ENCODE measurements at places on chromosomes 13 and 19. TPM values are rescaled to one million over a fixed set of nuclear protein-coding genes. Genes with fewer than 3 reads are reported as not detected.

CATSPERD gene
- polyA plus RNA-seq, result not detected

MEIOSIN gene
- polyA plus RNA-seq, result not detected

ZNF234 gene
- 10.9 TPM for polyA plus RNA-seq

RFPL4A gene
- polyA plus RNA-seq, result not detected

ZDHHC20 gene
- polyA plus RNA-seq, result 13.4 TPM

ZNF723 gene
- polyA plus RNA-seq, result 11.7 TPM

ZNF554 gene
- 3.1 TPM for polyA plus RNA-seq

SGCG gene
- polyA plus RNA-seq, result not detected

RDH8 gene
- not detected for polyA plus RNA-seq

GSK3A gene
- 5.4 TPM for polyA plus RNA-seq

BEST2 gene
- not detected for polyA plus RNA-seq

ELSPBP1 gene
- polyA plus RNA-seq, result not detected

CACNG8 gene
- polyA plus RNA-seq, result 4.1 TPM

IGFL2 gene
- not detected for polyA plus RNA-seq

INTS6 gene
- polyA plus RNA-seq, result 21.1 TPM

ZNF730 gene
- not detected for polyA plus RNA-seq

KIR2DL4 gene
- polyA plus RNA-seq, result not detected

MBD3L3 gene
- polyA plus RNA-seq, result not detected

FUT1 gene
- polyA plus RNA-seq, result not detected

GPC6 gene
- polyA plus RNA-seq, result 5.4 TPM

KCNC3 gene
- 6.7 TPM for polyA plus RNA-seq

IL4I1 gene
- polyA plus RNA-seq, result not detected

MATK gene
- not detected for polyA plus RNA-seq

KLK13 gene
- polyA plus RNA-seq, result not detected

CCL25 gene
- polyA plus RNA-seq, result not detected

KLK1 gene
- not detected for polyA plus RNA-seq

ZNF667 gene
- 15.0 TPM for polyA plus RNA-seq

CSNK1G2 gene
- 0.40 TPM for polyA plus RNA-seq

CDADC1 gene
- 70.3 TPM for polyA plus RNA-seq

PNMA8A gene
- polyA plus RNA-seq, result 60.9 TPM

CGB5 gene
- not detected for polyA plus RNA-seq

SRRM5 gene
- not detected for polyA plus RNA-seq

ZNF888 gene
- polyA plus RNA-seq, result 0.38 TPM

RAB20 gene
- polyA plus RNA-seq, result 2.9 TPM

ZNF415 gene
- polyA plus RNA-seq, result 56.6 TPM

PCDH17 gene
- polyA plus RNA-seq, result 190 TPM

SMIM44 gene
- polyA plus RNA-seq, result not detected

SPTBN4 gene
- polyA plus RNA-seq, result 3.2 TPM

TPTE2 gene
- polyA plus RNA-seq, result not detected

CBARP gene
- 0.26 TPM for polyA plus RNA-seq

EDNRB gene
- polyA plus RNA-seq, result 21.0 TPM

PRSS57 gene
- not detected for polyA plus RNA-seq

SCGB2B2 gene
- not detected for polyA plus RNA-seq

CGB3 gene
- not detected for polyA plus RNA-seq

FREM2 gene
- polyA plus RNA-seq, result 1.7 TPM

PABPC3 gene
- polyA plus RNA-seq, result 0.21 TPM

PALM gene
- polyA plus RNA-seq, result 0.99 TPM

RAB8A gene
- polyA plus RNA-seq, result 14.8 TPM

CHAMP1 gene
- 5.7 TPM for polyA plus RNA-seq

CASP14 gene
- polyA plus RNA-seq, result not detected

ZNF135 gene
- 5.3 TPM for polyA plus RNA-seq

RASIP1 gene
- 0.25 TPM for polyA plus RNA-seq

AKT2 gene
- polyA plus RNA-seq, result 1.6 TPM

KLK11 gene
- polyA plus RNA-seq, result not detected

CD320 gene
- polyA plus RNA-seq, result 16.1 TPM

PRODH2 gene
- polyA plus RNA-seq, result not detected

ZNF264 gene
- polyA plus RNA-seq, result 1.1 TPM

FUT2 gene
- polyA plus RNA-seq, result 0.13 TPM

RNU6-9 gene
- polyA plus RNA-seq, result not detected
